Activated CD4-positive, alpha-beta T cell treated with anti-CD3 and anti-CD28 coated beads, Interleukin-2, amount 10 ng/mL, durations not matched to agents 7 days and 5 days (primary cell): ENCODE measurements at places on chromosomes 3 and 15.

DNA sequence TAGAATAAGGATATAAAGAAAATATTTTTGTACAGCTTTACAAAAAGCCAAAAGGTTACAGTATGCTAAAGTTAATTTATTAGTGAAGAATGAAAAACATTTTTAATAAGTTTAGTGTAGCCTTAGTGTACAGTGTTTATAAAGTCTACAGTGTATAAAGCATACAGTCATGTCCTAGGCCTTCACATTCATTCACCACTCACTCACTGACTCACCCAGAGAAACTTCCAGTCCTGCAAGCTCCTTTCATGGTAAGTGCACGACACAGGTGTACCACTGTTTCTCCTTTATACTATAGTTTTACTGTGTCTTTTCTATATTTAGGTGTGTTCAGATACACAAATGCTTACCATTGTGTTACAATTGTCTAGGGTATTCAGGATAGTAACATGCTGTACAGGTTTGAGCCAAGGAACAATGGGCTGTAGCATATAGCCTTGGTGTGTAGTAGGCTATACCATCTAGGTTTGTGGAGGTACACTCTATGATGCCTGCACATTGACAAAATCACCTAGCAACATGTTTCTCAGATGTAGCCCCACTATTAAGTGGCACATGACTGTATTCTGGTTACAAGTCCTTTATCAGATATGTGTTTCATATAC, 197.1 kb upstream of the KBTBD8 start:
- no peak for DNase-seq

DNA sequence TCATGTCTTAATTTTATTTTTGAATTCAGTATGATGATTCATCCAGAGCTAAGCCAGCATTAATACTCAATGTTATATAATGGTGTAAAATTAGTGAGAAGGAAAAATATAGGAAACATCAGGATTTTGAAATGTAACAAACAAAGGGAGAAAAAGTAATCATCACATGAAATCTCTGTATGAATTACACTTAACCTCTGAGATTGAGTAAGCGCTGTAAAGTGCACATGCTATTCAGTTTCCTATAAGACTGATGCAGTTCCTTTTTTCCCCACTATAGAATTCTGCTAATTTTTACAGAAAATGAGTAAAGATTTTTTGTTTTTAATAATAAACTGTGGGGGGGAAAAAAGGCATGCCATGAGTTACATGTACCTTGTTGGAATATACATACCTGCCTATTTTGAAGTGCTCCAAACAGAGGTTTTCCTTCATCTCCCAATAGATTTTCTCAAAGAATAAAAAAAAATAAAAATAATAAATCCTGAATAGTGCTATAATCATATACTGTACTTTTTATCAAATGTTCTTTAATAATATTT, 64.0 kb upstream of the TTBK2 start:
- no peak for DNase-seq

GRCh38 chr15:100310513-100311153, 31.1 kb downstream of the ADAMTS17 start:
- DNase-seq = no peak

GRCh38 chr3:27847697-27848096, 125.6 kb upstream of the EOMES start:
- DNase-seq = no peak

GRCh38 chr15:60591496-60592370, 112.8 kb upstream of the ICE2 start:
- DNase-seq = peak; percentile 60

DNA sequence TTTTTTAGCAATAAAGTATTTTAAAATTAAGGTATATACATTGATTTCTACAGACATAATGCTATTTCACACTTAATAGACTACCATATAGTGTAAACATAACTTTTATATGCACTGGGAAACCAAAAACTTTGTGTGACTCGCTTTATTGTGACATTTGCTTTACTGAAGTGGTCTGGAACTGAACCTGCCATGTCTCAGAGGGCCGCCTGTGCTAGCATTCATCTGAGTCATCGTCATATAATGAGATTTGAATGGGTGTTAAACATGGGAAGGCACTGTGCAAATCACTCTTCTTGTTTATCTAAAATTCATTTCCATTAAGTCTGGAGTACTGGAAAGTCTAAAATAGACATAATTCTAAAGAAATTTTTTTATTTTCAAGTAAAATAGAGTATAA, 12.9 kb downstream of the EIF2AK4 start:
- no peak for DNase-seq

- no peak for DNase-seq
Measured at GRCh38 chr3:53902067-53902466, 10.4 kb upstream of the SELENOK start.

- DNase-seq = no peak
Measured at GRCh38 chr15:69305204-69305931, 6.7 kb downstream of the PAQR5 start.

GRCh38 chr15:33980159-33980558, 11.9 kb downstream of the CHRM5 start:
- no peak for DNase-seq

DNA sequence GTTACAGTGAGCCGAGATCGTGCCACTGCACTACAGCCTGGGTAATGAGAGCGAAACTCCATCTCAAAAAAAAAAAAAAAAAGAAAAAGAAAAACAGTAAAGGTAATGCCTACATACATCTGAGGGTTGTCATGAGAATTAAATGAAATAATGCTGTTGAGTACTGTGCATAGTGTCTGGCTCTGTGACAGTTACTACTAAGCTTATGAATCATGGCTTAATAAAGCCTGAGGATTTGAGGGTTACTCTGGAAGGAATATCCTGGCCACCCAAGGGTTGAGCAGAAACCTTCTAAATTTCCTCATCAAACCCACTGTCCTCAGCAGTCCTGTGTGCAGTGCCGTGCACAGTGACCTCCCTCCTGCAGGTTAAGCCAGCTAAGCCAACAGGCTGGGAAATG, 26.8 kb upstream of the ELP6 start:
- no peak for DNase-seq

DNA sequence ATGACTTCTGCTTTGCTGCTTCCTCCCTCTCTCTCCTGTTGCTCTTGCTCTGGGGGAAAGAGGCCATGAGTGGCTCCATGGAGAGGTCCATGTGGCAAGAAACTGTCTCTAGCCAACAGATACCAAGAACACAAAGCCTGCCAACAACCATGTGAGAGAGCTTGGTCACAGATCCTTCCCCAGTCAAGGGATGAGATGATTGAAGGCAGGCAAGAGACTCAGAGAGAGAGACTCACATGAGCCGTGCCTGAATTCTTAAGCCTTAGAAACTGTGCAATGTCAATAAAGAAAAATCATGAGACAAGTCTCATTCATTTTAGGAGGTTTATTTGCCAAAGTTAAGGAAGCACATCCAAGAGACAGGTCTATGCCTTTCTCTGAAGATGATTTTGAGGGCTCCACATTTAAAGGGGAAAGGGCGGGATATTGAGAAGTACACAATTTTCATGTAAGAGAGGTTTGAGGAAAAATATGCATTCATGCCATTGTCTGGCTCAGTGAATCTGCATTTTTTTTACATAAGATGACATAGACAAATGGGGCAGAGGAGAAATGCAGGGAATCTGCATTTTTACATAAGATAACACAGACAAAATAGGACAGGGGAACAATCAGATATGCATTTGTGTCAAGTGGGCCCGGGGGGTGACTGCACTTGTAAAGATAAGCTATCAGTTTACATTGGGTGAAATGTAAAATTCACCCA, 59.5 kb upstream of the SUCLG2 start:
- DNase-seq = no peak

DNA sequence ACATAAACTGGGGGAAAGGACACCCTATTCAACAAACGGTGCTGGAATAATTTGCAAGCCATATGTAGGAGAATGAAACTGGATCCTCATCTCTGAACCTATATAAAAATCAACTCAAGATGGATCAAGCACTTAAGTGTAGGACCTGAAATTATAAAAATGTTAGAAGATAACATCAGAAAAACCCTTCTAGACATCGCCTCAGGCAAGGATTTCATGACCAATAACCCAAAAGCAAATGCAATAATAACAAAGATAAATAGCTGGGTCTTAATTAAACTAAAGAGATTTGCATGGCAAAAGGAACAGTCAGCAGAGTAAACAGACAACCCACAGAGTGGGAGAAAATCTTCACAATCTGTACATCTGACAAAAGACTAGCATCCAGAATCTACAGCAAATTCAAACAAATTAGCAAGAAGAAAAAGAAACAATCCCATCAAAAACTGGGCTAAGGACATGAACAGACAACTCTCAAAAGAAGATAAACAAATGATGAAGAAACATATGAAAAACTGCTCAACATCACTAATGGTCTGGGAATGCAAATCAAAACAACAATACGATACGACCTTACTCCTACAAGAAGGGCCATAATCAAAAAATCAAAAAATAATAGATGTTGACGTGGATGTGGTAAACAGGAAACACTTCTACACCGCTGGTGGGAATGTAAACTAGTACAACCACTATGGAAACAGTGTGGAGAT, 408.7 kb downstream of the CNTN6 start:
- no peak for DNase-seq

GRCh38 chr3:1953536-1953935, 145.1 kb upstream of the CNTN4 start:
- no peak for DNase-seq

GRCh38 chr15:62089616-62090015, 22.8 kb downstream of the C2CD4A start:
- no peak for DNase-seq

GRCh38 chr3:111278959-111279358, 207.3 kb downstream of the NECTIN3 start:
- no peak for DNase-seq

DNA sequence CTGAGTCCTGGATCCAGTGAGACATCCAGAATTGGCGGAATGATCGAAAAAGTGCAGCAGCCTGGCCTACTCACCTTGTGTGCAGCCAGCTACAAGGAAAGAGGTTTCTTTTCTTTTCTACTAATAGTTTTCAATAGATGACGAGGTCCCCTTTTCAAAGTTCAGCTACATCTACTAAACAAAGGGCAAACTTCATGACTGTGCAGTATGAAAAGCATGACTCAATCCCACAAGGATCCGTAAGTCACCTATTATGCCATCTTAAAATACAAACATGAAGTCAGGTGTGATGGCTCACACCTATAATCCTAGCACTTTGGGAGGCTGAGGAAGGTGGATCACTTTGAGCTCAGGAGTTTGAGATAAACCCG, 16.7 kb downstream of the MIX23 start:
- DNase-seq = no peak

DNA sequence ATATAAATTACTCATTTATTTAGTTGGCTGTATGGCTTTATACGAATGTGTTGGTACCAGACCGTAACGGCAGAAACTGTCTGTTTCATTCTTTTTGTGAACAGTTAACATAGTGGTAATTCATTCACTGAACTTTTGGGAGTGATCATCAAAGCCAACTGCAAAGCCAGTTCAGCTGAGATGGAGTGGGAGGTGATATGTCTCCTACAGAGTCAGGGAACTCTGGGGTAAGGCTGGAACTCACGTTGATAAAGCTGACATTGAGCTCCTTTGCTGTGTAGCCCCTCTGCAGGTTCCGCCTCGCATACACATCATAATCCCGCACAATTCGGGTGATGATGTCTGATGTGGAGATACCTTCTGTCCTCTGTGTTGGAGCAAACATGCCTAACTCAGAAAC, 25.4 kb downstream of the SLC51A start:
- DNase-seq = no peak

DNA sequence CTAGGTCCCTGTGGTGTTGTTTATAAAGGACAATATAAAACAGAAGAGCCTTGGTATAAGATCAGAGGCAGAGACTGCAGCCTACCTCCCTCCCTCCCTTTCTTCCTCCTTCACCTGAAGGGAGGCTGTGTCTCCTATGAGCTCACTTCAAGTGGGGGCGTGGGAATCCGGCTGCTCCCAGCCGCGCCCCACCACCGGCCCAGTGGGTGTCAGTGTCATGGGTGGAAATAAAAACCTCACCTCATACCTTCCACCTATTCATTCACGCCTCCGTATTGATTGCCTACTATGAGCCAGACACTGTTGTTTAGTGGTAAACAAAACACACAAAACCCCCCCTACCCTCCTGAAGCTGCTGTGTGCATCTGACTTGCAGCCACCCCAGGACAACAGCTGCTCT, 181.9 kb downstream of the PDZRN3 start:
- no peak for DNase-seq

DNA sequence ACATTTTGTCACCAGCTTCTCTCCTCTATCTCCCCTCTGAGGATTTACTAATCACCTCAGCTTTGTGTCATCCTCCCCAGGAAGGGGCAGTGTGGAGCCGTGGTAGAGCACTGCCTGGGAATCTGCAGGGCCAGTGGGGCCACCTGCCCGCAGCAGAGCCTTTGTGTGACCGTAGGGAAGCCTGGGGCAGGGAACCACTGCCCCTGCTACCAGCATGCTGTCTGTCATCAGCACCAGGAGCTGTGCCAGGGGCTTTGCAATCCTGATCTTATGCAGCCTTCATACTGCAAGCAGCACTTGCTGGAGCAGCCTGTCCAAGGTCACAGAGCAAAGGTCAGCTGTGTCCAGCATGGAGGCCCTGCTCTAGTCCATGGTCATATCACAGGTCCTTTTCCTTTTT, 170.2 kb upstream of the IL12A start:
- DNase-seq = no peak

GRCh38 chr15:62482785-62483429, 317.8 kb upstream of the C2CD4B start:
- peak; percentile 7 for DNase-seq

GRCh38 chr3:180093535-180093934, 56.8 kb upstream of the PEX5L start:
- DNase-seq = no peak

DNA sequence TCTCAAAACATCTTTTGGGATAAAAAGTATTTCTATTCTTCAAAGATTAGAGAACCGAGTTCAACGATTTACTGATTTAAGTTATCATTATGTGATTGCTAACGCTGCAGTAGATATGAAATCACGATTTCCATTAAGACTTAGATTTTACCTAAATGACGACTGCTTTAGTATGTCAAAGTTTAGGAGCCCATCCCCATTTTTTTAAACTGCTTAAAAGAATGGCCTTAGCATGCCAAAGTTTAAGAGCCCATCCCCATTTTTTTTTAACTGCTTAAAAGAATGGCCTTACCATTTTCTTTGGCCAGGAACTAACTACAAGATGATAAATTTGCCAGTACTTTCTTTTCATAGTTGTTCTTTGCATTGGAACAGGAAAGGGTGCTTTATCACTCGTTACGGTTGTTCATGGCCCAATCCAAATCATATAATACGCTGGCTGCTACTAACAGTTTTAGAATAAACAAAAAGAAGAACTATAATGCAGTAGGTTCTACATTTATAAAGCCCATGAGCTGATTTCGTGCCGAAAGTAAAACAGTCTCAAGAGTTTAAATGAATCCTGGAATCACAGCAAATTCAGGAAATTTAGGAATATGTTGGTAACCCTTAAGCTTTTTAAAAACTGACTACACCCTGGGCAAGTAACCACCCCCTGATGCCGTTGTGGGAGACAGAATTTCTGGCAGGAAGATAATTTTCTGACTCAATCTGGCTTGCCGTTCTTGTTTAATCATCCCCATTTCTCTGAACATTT, 869 bp upstream of the TSC22D2 start:
- no peak for DNase-seq

DNA sequence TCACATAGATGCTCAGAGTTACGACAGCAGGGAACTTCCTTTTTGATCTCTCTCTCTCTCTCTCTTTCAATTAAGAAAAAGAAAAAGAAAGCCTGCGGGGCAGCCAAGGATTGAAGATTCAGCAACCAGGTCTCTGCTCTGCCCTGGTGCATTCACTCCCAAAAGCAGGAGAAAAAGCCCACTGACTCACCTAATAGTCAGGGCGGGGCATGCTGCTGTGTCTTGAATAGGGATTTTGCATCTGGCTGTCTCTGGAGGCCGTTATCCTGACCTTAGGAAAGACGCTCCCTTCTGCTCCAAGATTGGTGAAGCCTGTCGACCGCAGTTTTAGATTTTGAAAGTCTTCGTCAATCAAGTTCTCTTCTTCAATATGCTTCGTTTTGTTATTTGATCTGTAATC, 20.8 kb upstream of the ITGB5 start:
- no peak for DNase-seq
